ENCODE measurements at places on chromosomes 4 and X.

- no peak for DNase-seq
Observed at GRCh38 chrX:627510-627981, 3.0 kb upstream of the SHOX start.

GRCh38 chr4:40173470-40173875, 23.4 kb upstream of the RHOH start:
- no peak for DNase-seq

DNA sequence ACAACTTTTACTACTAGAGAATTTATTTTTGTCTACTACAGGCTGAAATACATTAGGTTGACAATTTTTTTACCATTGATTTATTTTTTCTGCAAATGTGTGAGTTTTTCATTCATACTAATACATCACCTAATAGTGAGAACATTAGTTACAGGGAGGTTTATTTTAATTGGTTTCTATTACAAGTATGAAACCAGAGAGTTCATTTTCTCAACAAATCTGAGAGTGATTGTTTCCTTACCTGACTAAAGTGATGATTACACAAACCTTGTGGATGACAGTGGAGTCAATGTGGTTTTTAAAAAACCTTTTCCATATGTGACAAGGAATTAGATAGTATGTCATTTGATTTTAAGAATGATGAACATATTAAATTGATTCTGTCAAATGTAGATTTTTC, 227.4 kb downstream of the PALLD start:
- no peak for DNase-seq

DNA sequence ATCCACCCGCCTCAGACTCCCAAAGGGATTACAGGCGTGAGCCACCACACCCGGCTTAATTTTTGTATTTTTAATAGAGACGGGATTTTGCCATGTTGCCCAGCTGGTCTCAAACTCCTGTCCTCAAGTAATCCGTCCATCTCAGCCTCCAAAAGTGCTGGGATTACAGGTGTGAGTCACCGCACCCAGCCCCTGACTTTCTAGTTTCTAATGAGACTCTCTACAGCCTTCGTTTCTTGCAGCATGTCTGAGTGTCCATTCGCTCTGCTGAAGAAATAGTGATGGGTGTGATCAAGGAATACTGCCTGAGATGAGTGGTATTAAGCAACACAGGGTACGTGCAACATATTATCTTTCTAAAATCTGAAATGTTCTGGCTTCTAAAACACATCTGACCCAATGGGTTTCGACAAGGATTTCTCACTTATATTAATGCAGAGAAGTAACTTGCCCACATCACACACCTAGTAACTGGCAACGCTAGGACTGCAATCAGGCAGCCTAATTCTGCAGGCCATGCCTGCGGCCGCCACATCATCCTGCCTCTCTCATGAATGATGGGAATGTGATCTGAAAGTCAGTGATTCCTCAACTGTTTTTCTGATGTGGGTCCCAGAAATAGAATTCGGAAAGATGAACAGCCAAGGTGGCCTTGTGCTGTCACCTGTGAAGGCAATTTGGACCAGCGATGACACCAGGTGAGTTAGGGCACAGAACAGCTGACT, 74.3 kb downstream of the RBM47 start:
- DNase-seq, result no peak

DNA sequence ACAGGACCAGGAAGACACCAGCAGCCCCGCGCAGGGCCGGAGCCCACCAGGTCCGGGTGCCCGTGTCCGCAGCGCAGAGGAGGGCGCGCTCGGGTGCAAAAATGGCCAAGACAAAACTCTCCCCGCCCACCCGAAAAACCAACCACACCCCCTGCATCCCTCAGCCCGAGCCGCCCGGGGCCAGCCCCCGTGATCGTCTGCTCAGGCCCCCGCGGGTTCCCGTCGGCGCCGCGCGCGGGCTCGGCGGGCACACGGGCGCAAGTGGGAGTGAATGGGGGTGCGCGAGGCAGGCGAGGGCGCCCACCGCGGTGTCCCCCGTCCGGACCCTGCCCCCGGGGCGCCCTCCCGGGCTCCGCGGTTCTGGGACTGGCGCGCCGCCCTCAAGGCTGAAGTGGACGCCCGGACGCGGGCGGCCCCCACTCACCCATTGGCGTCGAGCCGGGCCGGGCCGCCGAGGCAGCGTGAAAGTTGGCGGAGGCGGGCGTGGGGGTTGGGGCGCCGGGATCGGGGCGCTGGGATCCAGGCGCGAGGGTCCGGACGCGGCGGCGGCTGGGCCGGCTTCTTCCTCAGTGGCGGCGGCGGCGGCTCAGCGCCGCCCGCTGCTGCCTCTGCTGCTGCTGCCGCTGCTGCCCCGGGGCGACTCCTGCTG, 393 bp downstream of the SH3KBP1 start:
- no peak for DNase-seq

DNA sequence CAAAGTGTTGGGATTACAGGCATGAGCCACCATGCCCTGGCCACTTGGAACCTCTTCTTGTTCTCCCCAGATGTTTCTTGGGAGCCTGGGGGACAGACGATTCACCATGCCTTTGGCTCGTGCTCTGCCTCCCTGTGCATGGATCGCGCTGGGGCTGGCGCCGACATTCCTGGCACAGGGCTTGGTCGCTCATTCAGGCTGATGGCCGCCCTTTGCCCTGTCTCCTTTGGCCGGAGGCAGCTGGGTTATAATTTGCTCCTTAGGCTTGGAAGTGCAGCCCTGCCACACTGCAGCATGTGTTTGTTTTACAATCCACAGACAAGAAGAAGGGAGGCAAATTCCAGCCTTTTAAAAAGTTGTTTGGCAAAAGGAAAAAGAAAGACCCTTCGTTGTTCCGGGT, 115.3 kb downstream of the AASDH start:
- no peak for DNase-seq

- DNase-seq, result no peak
Observed at GRCh38 chrX:16658284-16658683, 8.3 kb downstream of the S100G start.

- DNase-seq, result no peak
Observed at GRCh38 chr4:16725252-16725651, 173.2 kb downstream of the LDB2 start.

GRCh38 chr4:173039617-173040577, 128.7 kb upstream of the GALNT7 start:
- no peak for DNase-seq

- DNase-seq, result no peak
Observed at GRCh38 chrX:72299891-72300630, 5.7 kb downstream of the CITED1 start.

- DNase-seq, result no peak
Observed at GRCh38 chr4:40909363-40909876, 159.7 kb downstream of the NSUN7 start.

GRCh38 chr4:180057299-180057721, 2185.9 kb upstream of the TENM3 start:
- DNase-seq, result peak; percentile 55

DNA sequence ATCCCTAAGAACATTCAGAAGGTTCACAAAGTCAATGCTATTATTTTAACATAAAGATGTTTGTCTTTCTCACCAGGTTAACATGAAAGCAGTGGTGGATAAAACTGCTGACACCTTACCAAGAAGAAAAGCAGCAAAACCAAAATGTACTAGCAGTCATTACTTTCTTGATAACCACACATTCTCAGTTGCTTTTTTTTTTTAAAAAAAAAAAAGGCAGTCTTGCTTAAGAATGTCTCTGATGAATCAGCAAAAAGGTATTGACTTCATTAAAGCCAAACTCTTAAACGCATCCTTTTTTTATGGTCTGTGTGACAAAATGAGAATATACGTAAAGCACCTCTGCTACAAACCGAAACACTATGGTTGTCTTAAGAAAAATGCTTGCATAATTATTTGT, 31.9 kb downstream of the CDKL2 start:
- DNase-seq, result no peak

- DNase-seq, result no peak
Observed at GRCh38 chrX:50114113-50114512, 86.7 kb downstream of the AKAP4 start.

DNA sequence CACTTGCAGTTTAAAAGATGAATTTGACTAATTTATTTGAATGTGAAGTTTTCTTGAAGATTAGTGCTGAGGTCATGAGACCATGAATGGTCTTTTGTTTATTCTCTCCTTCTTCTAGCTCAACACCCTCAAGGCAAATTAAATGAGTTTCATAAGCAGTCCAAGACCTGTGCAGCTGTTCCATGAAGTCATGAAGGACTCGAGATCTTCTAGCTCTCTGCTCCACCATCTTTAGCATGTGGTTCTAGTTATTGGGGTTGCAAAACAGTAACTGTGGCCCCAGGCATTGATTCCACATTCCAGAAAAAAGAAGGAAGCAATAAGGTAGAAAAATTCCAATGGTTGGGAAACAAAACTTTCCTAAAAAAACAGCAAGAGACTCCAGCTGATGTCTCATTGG, 84.2 kb upstream of the HS3ST1 start:
- no peak for DNase-seq

DNA sequence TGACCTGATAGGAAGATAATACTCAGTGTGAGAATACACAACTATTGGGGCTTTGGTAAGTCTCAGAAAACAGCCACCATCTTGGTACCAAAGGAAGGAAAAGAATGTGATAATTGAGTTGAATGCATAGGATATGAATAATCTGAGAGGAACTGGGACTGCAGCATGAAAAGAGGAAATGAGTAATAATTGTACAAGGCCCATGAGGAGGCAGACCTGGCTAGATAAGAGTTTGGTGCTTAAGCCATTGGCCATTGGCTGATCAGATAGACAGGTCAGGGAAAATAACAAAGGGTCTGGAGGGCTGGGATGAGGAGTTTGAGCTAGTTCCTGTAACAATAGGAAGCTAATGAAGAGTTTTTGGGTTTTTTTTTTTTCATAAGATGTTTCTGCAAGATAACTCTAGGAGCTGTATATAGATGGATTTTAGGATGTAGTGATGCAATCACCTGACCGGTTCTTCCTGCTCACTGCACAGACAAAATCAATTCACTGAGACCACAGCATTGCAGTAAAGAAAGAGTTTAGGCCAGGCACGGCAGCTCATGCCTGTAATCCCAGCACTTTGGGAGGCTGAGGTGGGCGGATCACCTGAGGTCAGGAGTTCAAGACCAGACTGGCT, 5.3 kb upstream of the TRMT2B start:
- DNase-seq, result no peak

DNA sequence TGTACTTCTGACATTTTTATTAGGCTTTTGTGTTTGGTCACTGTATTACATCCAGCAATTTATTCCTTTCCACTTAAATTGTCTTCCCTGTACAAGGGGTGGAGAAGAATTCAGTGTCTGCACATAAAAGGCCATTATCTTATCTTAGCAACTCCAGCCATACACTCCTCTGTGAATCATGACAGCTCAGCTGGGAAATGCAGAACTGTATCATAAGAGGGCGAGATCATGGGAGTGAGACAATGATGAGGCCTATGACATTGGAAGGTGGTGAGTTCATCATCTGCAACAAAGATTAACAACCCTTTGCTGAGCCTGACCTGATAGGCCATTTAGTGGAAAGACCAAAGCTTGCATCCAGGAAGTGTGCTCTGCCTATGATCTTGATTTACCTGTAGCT, 33.3 kb downstream of the SLIT2 start:
- DNase-seq, result no peak

Measured in HAP-1 (cell line).